Stimulated activated naive CD8-positive, alpha-beta T cell treated with anti-CD3 and anti-CD28 coated beads, Interleukin-15, Interleukin-2, amounts not matched to agents 100 U/mL and 50 U/mL, for 24 hours (primary cell): ENCODE measurements at places on chromosomes 3 and 15.
A peak's percentile ranks its signal among the peaks of the same experiment; 100 is the strongest.

DNA sequence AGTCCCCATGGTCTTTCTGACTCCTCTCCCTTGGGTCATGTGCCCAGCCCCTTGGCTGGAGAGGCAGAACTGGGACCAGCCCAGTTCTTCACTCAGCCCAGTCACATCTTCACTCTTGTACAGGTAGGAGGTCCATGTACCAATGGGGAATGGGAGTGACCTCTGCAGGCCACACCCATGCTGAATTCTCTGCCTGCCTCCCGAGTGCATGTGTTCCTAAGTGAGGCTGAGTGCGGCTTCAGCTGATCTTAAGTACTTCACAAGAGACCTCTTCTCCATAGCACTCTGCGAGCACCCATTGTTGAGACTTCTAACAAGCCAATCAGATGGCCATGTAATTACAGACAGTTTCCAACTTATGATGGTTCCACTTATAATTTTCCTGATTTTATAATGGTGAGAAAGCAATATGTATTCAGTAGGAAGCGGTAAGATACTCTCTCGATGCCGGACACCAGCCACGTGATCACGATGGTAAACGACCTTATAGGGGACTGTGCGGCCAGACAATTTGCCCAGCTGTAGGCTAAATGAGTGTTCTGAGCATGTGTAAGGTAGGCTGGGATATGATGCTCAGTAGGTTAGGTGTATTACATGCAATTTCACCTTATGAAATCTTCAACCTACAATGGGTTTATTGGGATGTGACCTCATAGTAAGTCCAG, 112.1 kb downstream of the KLF13 start:
- DNase-seq: no peak

DNA sequence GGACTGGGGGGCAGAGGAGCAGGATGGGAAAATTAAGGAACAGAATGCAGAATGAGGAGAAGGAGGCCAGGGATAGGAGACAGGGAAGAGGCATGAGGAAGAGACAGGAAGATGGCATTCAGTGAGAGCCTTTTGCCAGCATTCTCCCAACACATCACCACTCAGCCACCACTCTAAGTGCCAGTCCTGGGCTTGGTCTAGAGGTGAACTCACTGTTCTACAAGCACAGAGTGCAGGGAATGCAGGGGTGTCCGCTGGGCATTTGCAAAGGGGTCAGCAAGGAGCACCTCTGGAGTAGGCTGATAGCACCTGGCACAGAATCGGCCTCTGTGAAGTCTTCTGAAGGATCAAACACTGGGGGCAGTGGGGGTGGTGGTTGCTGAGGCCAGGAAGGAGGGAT, 14.6 kb upstream of the IGDCC3 start:
- DNase-seq: no peak

DNA sequence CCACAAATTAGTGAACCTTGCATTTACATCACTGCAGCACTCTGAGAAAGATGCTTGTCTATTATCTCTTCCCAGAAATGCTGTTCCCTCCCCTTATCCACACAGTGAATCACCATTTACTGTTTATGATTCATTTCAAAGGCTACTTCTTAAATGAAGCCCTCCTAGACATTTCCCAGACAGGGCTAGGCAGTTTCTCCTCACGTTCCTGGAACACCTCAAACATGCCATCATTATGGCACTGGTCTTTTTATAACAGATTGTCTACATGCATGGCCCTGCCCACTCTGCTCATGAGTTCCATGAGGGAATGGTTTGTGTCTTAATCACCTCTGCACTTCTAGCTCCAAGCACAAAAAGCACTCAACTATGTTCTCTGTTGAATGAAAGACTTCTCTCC, 32.2 kb upstream of the TM2D3 start:
- no peak for DNase-seq

- DNase-seq: no peak
These were observed 62.4 kb upstream of the PCSK6 start for GRCh38 chr15:101551696-101552591.

DNA sequence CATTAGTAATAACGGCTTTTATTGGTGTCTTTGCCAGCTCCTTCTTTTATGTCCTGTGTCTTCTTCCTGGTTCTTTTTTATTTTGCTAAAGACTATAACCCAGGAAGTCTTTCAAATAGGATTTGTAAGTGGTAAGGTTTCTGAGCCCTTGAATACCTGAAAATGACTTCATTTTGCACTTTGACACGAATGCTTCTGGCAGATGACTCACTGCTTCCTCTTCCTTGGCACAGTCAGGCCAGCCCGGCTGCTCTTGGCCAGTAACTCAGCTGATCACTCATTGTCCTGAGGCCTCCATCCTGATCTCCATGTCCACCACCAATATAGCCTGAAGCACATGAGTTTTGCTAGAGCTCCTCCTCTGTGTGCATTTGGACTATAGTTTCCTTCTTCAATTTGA, 48.7 kb upstream of the NR2E3 start:
- DNase-seq: no peak

DNA sequence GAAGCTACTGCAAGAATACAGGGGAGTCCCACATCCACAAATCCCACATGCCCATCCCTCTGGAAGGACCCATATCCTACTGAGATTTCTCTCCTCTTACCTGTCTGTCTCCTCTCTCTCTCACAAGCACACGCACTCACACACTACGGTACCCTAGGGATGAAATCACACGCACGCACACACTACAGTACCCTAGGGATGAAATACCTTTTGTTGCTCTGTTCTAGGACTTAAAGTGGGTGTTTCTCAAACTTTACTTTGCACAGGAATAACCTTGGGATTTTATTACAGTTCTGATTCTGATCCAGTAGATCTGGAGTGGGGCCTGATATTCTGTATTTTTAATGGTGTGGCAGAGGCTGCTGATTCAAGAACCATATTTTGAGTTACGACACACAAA, 622.2 kb upstream of the ZNF385D start:
- no peak for DNase-seq

DNA sequence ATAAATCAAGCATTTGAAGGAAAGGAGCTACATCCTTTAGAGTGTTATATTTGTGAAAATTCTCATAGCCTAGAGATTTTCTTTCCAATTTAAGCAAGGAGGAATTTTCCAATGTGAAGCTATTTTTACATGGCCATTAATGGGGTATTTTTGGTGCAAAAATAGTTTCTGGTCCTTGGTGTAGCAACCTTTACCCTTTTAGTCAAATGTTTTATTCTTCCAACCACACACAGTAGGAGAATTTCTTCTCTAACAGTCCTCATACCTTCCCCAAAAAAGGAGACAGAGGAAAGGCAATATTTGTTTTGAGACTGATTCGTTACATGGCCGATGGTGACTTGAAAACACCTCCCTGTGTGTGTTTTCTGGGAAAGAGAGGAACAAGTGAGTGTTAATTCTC, 261.2 kb downstream of the PTPRG start:
- DNase-seq: no peak

- no peak for DNase-seq
These were observed 18.0 kb downstream of the NIT2 start for GRCh38 chr3:100352296-100353231.

DNA sequence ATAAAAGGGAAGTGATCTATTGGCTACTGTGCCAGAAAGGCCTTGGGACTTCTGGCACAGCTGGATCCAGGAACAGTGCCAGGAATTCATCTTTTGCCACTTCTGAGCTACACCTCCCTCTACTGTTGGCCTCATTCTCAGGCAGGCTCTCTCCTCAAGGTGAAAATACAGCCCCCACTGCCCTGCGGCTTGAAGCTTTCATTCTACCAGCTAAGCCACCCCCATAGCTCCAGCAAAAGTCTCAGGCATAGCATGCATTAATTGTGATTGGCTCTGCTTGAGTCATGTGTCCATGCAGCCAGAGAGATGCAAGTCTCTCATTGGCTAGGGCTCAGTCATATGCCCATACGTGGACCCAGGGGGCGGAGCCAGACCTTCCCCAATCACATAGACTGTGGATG, 142.4 kb downstream of the TPRA1 start:
- no peak for DNase-seq

GRCh38 chr3:149128821-149129220, 617 bp upstream of the HPS3 start:
- no peak for DNase-seq

GRCh38 chr15:41104234-41104633, 11.8 kb downstream of the INO80 start:
- DNase-seq: no peak

DNA sequence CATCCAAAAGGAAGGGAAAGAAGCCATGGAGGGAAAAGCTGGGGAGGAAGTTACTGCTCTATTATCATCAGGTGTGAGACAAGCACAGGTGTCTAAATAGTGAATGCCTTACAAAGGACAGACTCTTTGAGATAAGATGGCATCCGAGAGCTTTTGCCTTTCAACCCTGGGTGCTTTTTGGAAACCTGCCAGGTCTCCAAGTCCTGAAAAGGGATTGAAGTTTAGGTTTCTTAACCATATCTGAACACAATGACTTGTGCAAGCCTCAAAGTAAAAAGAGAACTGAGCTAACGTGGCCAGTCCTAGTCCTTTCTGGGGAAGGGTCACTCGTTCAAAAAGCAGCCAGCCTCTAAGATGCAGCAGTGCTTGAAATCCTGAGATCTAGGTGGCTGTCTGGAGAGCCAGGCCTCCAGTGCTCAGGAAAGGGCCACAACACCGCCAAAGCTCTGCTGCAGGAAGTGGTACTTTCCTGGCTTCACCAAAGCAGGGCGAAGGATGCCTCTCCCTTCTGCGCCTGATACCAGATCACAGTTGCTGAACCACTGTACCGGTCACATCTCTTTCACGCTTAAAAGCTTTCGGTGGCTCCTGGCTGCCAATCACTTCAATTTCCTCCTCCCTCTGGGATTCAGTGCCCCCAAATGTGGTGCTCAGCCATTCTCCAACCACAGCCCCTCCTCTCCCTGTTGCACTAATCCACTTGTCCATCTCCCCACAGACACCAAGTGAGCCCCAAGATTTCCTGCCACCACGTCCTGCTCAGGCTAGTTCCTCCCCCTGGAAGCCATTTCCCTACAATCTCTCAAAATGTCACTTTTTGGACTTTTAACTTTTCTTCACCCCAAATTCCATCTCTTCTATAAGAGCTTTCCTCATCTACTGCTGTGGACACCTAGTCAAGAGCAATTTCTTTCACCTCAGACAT, 104.1 kb upstream of the LPP start:
- DNase-seq: peak; percentile 31

DNA sequence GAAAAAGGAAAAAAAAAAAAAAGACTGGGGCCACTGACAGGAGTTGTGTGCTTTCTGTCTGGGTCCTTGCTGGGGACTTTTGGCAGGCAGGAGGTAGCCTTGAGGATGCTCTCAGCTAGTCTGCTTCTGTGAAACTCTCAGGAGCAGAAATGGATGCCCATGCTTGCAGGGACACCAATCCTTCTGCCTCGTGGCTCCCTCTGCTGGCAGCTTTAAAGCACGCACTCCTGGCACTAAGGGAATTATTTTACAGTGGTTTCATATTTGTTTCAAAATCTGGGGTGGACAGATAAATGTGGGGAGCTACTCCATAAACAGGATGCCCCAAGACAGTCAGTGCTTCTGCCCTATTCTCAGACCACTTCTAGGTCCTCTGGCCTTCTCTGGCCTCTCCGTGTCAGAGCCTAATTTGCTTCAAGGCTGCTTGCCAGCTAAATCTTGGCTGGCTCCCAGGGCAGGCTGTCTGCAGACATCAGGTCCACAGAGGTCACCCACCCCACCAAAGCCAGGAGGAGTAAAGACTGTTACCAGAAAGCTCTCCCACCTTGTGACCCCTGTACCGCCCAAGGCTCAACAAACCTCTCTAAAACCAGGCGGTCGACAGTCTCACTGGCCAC, 17.1 kb downstream of the TRAIP start:
- DNase-seq: peak; percentile 82
